Colonic mucosa (tissue), 4 donors: ENCODE measurements at places on chromosomes 5 and 9. TPM values are rescaled to one million over a fixed set of nuclear protein-coding genes. Genes with fewer than 3 reads are reported as not detected.

SLCO6A1 gene
- total RNA-seq, result not detected

GRCh38 chr5:164326219-164326618 is 820.8 kb downstream of the MAT2B start:
- H3K36me3 ChIP-seq, result no peaks in the 10 kb centered on the region
- H3K4me3 ChIP-seq, result no peak overlapping the region
- no peak overlapping the region for H3K27ac ChIP-seq
- no peak for DNase-seq

FYB1 gene
- 6.1 TPM for total RNA-seq

PDGFRB gene
- total RNA-seq, result 8.6 TPM

DNA sequence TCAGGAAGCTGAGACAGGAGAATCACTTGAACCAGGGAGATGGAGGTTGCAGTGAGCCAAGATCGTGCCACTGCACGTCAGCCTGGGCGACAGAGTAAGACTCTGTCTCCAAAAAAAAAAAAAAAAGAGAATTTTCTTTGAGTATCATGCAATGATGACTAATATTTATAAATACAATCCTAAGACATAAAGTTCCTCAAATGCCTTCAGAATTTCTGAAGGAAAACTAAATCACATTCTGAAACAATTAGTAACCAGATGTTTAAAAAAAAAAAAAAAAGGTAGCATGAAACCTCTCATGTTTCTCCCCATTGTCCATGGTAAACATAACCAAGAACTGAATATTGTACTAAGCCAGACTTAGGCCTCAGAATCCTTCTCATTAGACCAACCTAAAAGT is 23.1 kb downstream of the MLLT3 start:
- H3K27ac ChIP-seq, result no peak overlapping the region
- no peaks in the 10 kb centered on the region for H3K36me3 ChIP-seq
- no peak for DNase-seq
- no peaks in the 10 kb centered on the region for H3K27me3 ChIP-seq

DNA sequence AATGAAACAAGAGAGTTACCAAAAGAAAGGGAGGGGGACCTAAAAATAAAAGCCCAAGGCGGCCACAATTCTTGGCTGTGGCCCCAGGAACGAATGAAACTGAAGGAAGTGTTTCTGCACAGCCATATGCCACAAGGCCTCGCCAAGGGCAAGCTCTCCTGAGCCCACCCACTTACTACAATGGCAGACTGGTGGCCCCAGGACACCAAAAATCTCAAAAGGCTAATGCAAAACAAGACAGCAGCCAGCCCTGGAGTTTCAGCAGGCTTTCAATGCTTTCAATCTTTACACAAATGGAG is 4.0 kb downstream of the CAMSAP1 start:
- H3K4me3 ChIP-seq, result no peak overlapping the region
- H3K27me3 ChIP-seq, result no peaks in the 10 kb centered on the region
- no peak for DNase-seq
- H3K27ac ChIP-seq, result no peak overlapping the region
- H3K36me3 ChIP-seq, result no peaks in the 10 kb centered on the region
- H3K4me1 ChIP-seq, result peaks cover 3% of the 10 kb centered on the region

DNA sequence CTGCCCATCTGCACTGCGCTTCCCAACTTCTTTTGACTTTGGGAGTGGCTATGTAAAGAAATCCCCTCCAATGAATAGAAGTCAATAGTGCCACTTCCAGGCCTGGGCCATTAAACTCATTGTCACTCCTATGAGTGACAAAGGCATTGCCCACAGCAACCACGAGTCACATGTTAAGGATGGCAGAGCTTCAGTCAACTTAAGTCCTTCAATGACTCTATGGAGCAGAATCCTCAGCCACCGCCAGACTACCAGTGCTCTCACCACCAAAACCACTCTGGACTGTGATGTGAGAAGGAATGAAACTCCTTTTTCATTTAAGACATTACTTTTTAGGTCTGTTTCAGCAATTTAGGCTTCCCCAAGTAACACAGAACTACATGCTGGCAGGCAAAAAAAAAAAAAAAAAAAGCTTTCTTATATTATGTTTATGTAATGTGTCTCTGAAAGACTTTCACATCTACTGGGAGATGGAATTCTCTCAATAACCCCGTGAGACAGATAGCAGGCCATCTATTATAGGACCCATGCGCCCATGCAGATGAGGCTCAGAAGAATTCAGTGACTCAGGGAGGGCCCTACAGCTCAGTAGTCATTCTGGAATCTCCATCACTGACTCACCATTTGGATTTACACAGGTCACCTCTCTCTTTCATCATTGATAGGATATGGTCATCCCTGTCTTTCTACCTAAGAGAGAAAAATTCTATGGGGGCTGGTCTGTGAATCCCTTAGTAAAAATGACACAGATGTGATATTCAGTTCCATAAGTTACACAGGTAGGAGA is 180.5 kb downstream of the CEMIP2 start:
- H3K36me3 ChIP-seq, result no peaks in the 10 kb centered on the region
- H3K27me3 ChIP-seq, result no peaks in the 10 kb centered on the region
- no peak overlapping the region for H3K4me3 ChIP-seq
- H3K4me1 ChIP-seq, result no peaks in the 10 kb centered on the region
- H3K27ac ChIP-seq, result no peak overlapping the region

DNA sequence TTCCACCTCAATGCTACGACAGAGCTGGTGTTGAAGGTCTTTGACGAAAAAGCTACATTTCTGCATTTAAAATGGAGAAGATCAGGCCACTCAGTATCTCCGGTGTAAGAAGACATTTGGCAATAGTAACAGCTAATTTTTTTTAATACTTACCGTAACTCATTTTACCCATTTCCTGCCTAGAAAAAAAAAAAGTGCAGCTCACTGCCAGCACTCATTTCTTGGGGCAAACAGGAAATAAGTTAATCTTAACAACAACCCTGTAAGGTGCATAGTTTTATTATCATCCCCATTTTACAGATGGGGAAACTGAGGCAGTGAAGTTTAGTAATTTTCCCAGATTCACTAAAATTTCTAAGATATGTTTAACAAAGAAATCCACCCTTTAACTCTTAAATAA is 27.4 kb upstream of the KCNMB1 start:
- H3K4me1 ChIP-seq, result no peaks in the 10 kb centered on the region
- H3K36me3 ChIP-seq, result no peaks in the 10 kb centered on the region
- no peak overlapping the region for H3K27ac ChIP-seq
- H3K4me3 ChIP-seq, result no peak overlapping the region
- DNase-seq, result no peak

TMEM215 gene
- not detected for total RNA-seq

ACER2 gene
- 10.6 TPM for total RNA-seq

DNA sequence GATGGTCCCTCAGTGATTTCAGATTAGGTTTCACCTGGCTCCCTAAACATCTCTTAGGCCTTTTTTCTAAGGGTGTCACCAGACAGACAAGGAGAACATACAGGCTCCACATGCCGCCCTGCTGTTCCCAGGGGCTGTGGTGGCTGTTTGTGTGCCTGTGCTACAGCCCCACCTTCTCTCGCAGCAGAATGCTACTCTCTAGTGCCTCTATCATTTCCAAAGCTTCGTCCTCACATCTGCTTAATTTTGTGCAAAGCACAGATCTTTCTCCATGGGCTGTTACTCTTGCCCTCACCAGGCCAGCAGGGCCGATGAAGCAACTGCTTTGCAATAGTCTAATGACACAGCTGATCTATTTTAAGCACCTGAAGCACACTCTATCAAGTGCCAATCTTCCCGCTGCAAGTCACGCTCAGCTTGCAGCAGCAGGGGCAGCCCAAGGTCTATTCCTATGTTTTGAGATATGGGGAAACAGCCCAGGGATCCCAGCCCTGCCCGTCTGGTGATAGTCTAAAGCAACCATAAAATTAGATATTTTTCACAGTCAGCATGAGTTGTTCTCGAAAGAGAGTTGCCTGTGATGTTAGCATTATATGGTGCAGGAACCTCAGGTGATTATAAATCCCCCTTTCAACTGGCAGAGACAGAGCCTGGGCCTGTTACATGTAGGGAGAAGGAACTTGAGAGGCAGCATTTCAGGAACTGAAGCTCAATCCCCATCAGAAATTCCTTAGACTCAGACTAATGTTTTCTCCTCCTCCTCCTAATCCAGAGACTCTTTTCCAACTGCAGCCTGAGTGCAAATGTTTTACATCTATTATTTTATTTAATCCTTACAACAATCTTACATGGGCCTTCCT is 12.7 kb downstream of the ABLIM3 start:
- no peaks in the 10 kb centered on the region for H3K4me1 ChIP-seq
- no peak overlapping the region for H3K27ac ChIP-seq
- no peak overlapping the region for H3K4me3 ChIP-seq
- no peaks in the 10 kb centered on the region for H3K36me3 ChIP-seq
- no peak for DNase-seq

DNA sequence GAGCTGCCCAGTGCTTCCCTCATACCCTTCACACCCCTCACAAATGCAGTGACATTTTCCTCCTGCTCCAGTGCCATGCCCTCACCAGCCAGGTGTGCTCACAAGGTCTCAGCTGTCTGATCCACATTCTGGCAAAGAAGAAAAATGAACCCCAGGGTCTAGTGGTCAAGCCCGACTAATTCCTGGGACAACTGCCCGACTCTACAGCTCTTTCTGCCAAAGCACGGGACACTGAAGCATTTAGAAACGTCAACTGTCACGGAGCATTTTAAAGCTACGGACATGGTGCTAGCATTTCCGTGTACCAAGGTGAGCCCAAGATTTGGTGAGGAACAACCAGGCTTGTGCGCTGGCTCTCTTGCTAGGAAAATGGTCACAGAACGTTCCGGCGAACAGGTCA is 56.8 kb upstream of the PHYKPL start:
- no peak overlapping the region for H3K27ac ChIP-seq
- DNase-seq, result no peak

DNA sequence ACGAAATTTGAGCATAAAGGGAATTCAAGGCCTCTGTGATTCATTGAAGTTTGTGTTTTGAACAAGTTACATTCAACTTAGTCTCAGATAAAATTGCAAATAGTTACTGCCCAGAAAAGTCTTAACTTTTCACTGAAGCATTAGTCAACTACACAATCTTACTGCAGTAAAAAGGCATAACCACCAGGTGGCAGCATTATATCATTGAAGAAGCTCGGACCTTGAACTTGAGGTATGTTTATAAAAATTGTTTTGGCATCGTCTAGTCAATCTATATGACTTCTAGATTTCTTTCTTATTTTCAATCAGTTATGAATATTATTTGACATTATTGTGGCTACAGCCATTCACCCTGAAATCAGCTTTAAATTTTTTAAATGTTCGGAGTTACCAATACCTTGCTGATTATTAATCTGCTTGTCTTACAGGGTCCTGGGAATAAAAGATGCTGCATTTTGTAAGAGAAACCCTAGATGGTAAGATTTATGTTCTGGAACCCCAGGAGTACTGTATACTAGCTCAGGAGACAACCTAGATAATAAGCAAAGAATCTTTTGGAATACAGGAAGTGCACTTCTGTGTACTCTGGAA is 83.9 kb upstream of the GRAMD2B start:
- no peaks in the 10 kb centered on the region for H3K36me3 ChIP-seq
- H3K4me3 ChIP-seq, result no peak overlapping the region
- no peaks in the 10 kb centered on the region for H3K27me3 ChIP-seq
- H3K4me1 ChIP-seq, result no peaks in the 10 kb centered on the region
- no peak overlapping the region for H3K27ac ChIP-seq

DIPK1B gene
- total RNA-seq, result 2.8 TPM

GGTA1 gene
- 4.2 TPM for total RNA-seq

GRCh38 chr9:93307468-93308157 is 123.7 kb downstream of the WNK2 start:
- no peak overlapping the region for H3K27ac ChIP-seq
- DNase-seq, result peak; percentile 7
- H3K36me3 ChIP-seq, result no peaks in the 10 kb centered on the region

SH3GL2 gene
- 1.1 TPM for total RNA-seq

VPS13A gene
- 31.8 TPM for total RNA-seq

DNA sequence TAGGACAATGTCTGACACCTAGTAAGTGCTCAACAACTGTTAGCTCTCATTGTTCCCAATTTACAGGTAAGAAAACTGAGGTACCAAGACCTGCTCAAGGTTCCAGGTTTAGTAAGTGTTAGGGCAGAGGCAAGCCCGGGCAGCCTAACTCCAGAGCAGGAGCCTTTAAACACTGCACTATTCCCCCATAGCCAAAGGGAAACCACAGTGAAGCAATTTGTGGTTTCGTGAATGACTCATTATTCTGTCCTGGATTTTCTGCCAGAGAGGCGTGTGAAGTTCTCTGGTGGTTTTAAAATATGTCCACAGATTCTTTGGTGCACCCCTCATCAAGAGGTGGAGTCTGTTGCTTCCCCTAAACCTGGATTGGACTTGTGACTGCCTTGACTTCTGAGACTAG is 1.0 kb upstream of the MCC start:
- no peak for DNase-seq
- H3K27me3 ChIP-seq, result peaks cover 13% of the 10 kb centered on the region
- no peaks in the 10 kb centered on the region for H3K36me3 ChIP-seq

- no peak for DNase-seq
- no peak overlapping the region for H3K27ac ChIP-seq
- H3K36me3 ChIP-seq, result no peaks in the 10 kb centered on the region
- H3K4me3 ChIP-seq, result no peak overlapping the region
These were observed 408.8 kb upstream of the ACTBL2 start for GRCh38 chr5:57891443-57891842.

DNA sequence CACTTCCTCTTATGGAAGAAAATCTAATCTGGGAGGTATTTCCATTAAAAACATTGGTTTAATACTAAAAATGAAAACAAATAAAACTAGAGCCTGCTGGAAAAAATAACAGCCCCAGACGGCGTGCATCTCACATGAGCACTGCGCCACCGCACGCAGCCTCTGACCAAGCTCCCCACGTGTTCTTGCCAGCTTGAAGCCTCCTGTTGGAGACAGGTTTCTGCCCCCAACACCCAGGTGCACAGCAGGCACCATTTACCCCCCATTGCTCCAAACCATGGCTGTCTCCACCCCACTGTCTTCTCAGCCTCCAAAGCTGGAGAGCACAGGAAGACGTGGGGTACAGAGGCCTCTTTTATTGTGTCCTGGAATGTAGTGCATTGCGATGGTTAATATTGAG is 10.7 kb upstream of the COL5A1 start:
- DNase-seq, result no peak
- no peak overlapping the region for H3K4me3 ChIP-seq
- no peaks in the 10 kb centered on the region for H3K27me3 ChIP-seq
- H3K4me1 ChIP-seq, result no peaks in the 10 kb centered on the region
- H3K36me3 ChIP-seq, result no peaks in the 10 kb centered on the region
- no peak overlapping the region for H3K27ac ChIP-seq

IL3 gene
- not detected for total RNA-seq

DNA sequence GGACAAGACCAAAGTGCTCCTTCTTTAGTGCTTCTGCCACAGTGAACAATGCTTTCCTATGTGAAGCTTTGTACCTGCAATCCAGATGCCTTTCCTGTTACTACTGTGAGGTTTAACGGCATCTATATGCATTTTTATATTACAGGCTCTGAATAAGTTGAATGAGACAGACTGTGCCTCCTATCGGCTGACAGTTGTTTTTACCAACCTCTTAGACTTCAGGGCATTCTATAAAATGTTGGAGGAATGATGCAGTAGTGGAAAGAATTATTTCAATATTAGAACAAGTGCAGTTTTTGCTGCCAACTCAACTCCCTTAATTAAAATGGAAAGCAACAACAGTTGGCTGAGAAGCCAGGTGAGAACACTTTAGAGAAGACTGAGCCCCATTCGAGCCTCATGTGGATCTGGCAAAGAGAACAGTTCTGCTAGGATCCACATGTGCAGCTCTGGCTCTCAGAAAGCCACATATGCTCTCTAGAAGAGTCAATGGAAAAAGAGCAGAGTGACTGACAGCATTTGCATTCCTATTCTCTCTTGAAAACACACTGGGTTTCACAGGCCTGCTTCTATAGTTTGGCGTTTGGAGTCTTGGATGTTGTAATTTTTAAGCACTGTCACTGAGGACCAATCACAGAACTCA is 147.5 kb downstream of the LURAP1L start:
- DNase-seq, result no peak
- no peaks in the 10 kb centered on the region for H3K27me3 ChIP-seq
- H3K4me3 ChIP-seq, result no peak overlapping the region
- H3K27ac ChIP-seq, result no peak overlapping the region

SH2D3C gene
- total RNA-seq, result 3.5 TPM

DNM1 gene
- total RNA-seq, result 6.8 TPM
